DMS79 (cell line): ENCODE measurements at places on chromosomes 12 and 14.

GRCh38 chr12:47021298-47021697 is 58.1 kb upstream of the PCED1B start:
- no peak for DNase-seq

GRCh38 chr12:38601949-38602348 is 285.4 kb downstream of the ALG10B start:
- DNase-seq: no peak

GRCh38 chr12:8996682-8997405 is 7.5 kb downstream of the KLRG1 start:
- DNase-seq: no peak

- no peak for DNase-seq
These were observed 2.0 kb upstream of the GALC start for GRCh38 chr14:87994974-87995373.

DNA sequence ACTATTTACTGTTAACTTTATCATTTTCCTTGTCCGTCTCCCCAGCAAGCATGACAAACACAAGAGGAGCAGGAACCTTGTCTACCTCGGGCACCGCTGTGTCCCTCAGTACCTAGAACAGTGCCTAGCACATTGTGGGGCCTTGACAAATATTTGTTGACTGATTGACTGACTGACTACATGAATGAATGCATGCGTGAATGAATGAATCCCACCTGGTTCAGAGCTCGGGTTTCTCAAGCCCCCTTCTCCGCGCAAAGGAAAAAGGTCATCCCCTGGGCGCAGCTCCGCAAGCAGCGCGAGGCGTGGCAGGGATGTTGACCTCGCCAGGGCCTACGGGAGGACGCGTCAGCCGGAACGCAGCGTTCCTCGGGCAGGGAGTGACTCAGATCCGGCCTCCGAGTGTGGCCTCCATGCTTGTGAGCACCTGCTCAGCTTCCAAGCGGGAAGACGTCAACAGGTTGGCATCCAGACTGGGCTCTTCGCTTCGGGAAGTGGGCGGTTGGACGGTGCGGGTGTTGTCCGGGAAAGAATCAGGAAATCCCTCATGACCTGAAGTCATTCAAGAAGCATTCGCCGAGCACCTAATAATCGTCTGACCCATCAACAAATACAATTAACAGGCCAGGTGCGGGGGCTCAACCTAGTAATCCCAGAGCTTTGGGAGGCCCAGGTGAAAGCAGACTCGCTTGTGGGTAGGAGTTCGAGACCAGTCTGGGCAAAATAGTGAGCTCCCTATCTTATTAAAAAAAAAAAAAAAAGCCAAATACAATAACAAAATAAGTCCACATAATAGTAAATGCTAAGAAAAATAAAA is 13.9 kb upstream of the UBC start:
- no peak for DNase-seq

GRCh38 chr12:76199808-76200207 is 115.3 kb upstream of the NAP1L1 start:
- no peak for DNase-seq

GRCh38 chr12:2251526-2252209 is 198.9 kb downstream of the CACNA1C start:
- DNase-seq: peak; percentile 97

GRCh38 chr12:32248441-32249140 is 141.9 kb downstream of the BICD1 start:
- DNase-seq: no peak

- DNase-seq: peak; percentile 40
These were observed 73.8 kb downstream of the SUSD6 start for GRCh38 chr14:69685218-69685616.

DNA sequence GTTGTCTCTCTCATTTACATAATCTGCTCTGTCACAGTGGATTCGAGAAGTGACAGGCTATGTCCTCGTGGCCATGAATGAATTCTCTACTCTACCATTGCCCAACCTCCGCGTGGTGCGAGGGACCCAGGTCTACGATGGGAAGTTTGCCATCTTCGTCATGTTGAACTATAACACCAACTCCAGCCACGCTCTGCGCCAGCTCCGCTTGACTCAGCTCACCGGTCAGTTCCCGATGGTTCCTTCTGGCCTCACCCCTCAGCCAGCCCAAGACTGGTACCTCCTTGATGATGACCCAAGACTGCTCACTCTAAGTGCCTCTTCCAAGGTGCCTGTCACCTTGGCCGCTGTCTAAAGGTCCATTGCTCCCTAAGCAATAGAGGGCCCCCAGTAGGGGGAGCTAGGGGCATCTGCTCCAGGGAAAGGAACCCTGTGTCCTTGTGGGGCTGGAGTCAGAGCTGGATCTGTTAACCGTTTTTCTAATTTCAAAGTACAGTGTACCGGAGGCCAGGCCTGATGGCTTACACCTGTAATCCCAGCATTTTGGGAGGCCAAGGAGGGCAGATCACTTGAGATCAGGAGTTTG is 5.1 kb downstream of the ERBB3 start:
- DNase-seq: no peak

- DNase-seq: no peak
These were observed 282.3 kb upstream of the DIO2 start for GRCh38 chr14:80493620-80494019.

DNA sequence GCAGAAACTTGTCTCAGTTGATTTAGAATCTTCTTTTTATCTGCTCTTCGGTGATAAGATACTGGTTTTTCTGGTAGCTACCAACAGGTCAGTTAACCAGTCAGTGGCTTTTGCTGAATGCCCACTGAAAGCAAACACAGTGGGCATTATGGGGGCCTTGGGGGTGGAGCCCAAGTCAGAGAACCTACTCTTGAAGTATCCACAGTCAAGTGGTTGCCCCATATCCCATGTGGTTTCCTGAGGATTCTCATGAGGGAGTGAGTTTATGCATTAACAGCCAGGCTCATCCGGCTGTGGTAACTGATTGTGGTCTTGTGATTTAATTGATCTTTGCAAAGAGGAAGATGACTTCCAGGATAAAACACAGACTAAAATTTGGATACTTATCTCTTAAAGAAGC is 83.7 kb downstream of the ST8SIA1 start:
- no peak for DNase-seq

DNA sequence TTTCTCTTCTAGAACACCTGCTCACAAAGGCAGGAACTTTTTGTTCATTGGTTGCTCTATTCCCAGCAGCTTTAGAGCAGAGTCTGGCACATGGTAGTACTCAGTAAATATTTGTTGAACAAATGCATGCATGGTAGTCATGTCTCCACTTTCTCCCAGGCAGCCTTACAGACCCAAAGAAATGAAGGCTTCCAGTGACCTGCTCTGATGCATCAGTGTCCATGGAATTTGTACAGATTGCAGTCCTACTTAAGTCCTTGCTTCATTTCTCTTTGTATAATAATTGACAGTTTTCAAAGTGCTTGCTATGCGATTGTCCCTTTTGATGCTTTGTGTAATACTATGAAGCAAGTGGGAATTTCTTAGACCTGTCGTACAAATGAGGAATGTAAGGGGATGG is 119.6 kb downstream of the DERA start:
- no peak for DNase-seq

DNA sequence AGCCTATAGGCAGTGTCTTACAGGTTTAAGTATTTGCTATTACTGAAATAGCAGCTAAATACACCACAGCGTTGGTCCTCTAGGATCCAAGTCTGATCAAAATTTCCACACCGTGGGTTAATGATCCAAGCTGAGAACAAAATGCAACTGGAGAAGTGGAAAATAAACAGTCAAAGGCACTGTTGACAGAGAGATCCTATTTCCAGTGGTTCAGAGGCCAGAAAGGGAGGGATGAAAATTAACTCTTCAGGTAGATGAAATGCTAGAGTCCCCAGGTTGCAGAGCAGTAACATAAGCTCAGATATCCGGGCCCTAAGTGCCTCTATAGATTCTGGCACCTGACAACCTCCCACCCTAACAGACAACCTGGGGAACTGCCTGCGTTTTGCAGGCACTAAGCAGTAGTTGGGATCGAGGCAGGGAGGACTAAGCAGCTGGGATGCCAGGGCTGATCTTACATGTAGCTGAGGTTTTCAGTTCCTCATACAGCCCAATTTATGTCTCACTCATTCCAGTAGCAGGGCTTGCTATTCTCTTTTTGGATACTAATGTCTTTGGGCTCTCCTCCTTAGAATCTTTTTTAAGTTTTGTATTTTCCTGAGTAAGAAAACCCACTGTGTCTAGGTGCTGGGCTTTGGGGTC is 42.7 kb upstream of the CRACR2A start:
- DNase-seq: peak; percentile 30

GRCh38 chr14:101814934-101815333 is 53.4 kb downstream of the PPP2R5C start:
- DNase-seq: no peak

DNA sequence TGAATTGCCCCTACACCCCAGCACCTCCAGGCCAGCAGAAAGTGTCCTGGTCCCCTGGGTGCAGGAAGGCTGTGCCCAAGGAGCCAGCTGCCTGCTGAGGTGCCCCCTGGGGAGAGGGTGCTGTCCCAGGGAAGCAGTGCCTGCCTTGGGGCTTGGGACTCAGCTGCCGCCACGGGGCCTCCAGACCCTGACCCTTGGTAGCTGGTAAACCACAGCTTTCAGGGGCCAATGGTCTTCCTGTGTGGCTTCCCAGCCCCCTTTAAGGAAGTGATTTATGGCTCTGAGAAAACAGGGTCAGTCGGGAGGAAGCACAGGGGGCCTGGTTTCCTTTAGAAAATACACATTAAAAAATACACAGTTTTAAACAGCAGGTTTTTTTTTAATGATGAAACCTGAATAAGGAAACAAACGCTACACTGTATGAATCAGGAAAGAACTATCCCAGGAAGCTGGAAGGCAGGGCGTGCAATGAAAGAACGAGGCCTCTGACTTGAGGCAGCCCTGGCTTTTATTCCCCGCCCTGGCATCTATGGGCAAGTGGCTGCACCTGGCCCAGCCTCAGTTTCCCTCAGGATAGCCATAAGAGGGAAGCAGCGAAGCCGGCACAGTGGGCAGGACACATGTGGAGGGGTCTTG is 40.6 kb upstream of the EML1 start:
- DNase-seq: no peak

DNA sequence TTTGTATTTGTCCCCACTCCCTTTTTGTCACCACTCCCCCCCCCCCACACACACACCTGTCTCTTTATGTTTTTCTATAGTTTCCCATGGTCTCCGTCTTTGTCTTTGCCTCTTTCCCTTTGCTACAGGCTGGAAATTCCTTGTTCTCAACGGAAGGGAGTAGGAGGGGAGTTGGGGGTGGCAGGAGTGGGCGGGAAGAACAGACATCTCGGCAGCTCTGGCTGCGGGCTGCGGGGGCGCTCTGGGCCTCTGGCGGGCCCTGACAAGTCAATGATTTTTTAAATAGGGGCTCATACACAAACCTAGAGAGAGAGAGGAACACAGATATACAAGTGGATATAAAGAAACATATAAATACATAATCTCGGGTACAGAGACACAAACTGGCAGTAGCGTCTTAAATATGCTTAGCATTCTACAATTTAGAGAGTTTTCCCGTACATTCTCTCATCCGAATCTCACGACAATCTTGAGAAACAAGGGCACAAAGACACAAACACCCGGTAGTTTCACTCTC is 2.4 kb upstream of the NAB2 start:
- DNase-seq: no peak

- DNase-seq: no peak
These were observed 26.2 kb downstream of the GPRC5A start for GRCh38 chr12:12917517-12917916.

- no peak for DNase-seq
These were observed 167.2 kb upstream of the BMP4 start for GRCh38 chr14:54123841-54124240.

GRCh38 chr12:107126796-107127481 is 33.6 kb upstream of the CRY1 start:
- DNase-seq: peak; percentile 19

DNA sequence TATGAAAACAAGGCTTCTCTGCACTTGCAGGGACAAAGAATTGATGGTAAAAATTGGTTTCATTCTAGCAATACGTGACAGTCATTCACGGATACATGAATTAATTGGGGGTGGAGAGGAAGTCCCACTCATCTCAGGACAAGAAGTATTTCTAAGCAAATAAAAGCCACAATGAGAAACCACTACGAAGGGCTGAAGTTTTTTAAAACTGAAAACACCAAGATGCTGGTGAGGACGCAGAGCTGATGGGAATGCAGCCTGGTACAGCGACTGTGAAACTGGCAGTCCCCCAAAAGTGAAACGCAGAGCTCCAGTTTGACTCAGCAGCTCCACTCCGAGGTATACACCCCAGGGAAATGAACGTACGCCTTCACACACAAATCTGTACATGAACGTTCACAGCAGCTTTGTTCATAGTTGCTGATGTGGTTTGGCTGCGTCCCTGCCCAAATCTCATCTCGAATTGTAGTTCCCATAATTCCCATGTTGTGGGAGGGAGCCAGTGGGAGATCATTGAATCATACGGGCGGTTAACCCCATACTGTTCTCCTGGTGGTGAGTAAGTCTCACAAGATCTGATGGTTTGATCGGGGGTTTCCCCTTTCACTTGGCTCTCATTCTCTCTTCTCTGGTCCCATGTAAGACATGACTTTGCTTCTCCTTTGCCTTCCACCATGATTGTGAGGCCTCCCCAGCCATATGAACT is 89.0 kb downstream of the SCARB1 start:
- no peak for DNase-seq

- DNase-seq: no peak
These were observed 116.5 kb downstream of the GPHN start for GRCh38 chr14:66624336-66624937.

- DNase-seq: no peak
These were observed 38.2 kb upstream of the OAS1 start for GRCh38 chr12:112868459-112869041.

DNA sequence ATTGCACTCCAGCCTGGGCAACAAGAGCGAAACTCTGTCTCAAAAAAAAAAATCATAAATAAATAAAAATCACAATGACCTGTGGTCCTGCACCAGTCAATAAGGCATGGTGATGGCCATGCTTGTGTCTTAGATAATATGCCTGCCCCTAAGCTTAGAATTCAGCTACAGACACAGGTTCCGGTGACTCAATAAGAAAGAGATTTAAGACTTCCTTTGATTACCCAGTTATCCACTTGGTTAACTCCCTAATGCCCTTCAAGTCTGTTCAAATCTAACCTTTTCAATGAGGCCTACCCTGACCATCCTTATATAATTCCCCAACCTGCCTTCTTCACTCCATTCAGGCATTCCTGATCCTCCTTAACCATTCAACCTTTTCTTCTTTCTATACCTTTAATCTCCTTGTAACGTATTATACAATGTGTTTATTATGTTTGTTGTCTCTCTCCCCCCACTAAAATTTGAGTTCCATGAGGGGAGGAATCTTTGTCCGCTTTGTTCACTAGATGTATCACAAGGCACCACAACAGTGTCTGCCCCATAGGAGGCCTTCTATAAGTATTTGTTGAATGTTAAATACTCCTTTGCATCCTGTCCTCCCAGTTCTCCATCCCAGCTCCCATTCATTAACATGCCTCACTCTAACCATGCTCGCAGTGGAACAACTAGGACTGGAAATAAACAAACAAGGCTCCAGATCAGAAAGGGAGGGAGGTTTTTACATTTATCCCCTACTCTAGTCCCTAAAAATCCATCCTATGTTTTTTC is 8.9 kb downstream of the MAP4K5 start:
- no peak for DNase-seq

- no peak for DNase-seq
These were observed 178.9 kb upstream of the BCL2L14 start for GRCh38 chr12:11891754-11892386.
